ENCODE measurements at places on chromosomes 4 and X.

GRCh38 chr4:142267101-142267500 is 579.0 kb downstream of the INPP4B start:
- no peak for DNase-seq

GRCh38 chr4:42306221-42307109 is 90.8 kb upstream of the SHISA3 start:
- DNase-seq, result no peak

- no peak for DNase-seq
These were observed 19.5 kb upstream of the ZNF41 start for GRCh38 chrX:47502316-47503125.

- no peak for DNase-seq
These were observed 162.0 kb downstream of the SNCA start for GRCh38 chr4:89674876-89675459.

GRCh38 chrX:16664626-16665025 is 14.7 kb downstream of the S100G start:
- no peak for DNase-seq

- DNase-seq, result no peak
These were observed 5.5 kb downstream of the ELMOD2 start for GRCh38 chr4:140529434-140529833.

- DNase-seq, result peak; percentile 19
These were observed at the start of gene FGD1 for GRCh38 chrX:54495814-54496516. Gene FGD1, minus strand, starts transcription at chrX:54496234. Its CDS starts 802 bp downstream, at chrX:54495432.

- DNase-seq, result no peak
These were observed 7.9 kb downstream of the NDNF start for GRCh38 chr4:121064482-121064881.

DNA sequence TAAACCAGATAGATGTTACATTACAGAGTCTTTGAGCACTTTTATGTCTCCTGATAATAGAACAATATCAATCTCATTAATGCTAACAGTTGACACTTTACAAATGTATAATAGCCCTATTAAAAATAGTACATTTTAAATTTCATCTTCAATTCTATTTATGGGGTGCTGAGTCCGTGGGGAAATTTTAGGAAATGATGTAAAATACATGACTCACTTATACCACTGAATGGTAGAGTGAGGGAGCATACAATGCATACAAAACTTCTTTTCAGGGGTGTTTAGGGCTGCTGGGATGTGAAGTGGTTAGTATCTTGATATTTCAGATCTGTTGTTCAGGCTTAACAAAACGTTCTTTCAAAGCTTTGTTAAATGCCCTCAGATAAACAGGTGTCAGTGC is 696.2 kb downstream of the TRAM1L1 start:
- DNase-seq, result no peak

- no peak for DNase-seq
These were observed 420.1 kb downstream of the ZNF674 start for GRCh38 chrX:46125111-46125510.

- no peak for DNase-seq
These were observed 166.2 kb downstream of the ATP10D start for GRCh38 chr4:47651231-47651630.

DNA sequence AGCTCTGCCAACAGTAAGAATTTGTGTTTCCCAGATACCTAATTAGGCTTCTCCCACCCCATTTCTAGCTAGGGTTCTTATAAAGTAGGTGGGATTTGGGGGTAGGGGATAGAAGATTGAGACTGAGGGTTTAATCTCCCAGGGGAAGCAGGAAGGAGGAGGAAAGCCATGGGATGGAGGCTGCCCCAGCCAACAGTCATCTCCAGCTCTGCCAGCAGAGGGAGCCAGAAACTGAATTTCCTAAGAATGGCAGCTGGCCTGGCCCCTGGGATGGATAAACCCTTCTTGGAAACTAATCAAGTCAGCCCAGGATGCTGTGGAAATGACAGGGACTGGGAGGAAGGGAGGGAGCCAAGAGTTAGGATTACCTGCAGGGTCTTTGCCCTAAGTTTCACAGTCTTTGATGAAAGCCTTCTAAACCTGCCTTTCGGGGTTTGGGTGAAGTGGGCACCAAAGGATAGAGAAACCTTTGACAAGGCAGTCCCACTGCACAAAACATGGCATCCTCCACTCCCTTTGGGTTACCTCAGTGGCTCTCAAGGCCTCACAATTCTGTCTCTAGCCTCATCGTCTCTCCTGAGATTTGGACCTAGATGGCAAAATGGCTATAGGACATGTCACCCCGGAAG is 6.7 kb upstream of the ERCC6L start:
- DNase-seq, result peak; percentile 26

DNA sequence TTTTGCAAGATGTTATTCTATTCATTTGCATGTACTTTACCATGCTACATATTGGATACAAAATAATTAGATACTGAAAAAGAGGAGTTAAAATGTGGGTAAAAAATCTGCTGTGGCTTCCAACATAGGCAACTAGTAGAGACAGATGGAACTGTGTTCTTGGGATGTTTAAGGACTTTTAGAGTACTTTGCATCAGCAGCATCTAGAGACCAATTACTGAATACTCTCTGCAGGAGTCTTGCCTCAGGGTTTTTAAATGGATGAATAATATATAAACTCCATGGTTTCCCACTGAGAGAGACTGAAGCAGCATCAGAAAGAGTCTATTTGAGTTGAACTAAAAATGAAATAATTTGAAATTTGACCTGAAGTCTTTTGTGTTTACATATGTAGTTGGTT is 676.7 kb downstream of the GALNTL6 start:
- no peak for DNase-seq

GRCh38 chr4:102606261-102606660 is 105.1 kb downstream of the NFKB1 start:
- no peak for DNase-seq

GRCh38 chrX:77658886-77659285 is 127.1 kb downstream of the ATRX start:
- no peak for DNase-seq

GRCh38 chrX:107701493-107702121 is 73.3 kb downstream of the PRPS1 start:
- no peak for DNase-seq

- no peak for DNase-seq
These were observed 101.5 kb downstream of the MXRA5 start for GRCh38 chrX:3244955-3245354.

GRCh38 chrX:18937173-18937572 is 46.7 kb downstream of the PHKA2 start:
- DNase-seq, result no peak

DNA sequence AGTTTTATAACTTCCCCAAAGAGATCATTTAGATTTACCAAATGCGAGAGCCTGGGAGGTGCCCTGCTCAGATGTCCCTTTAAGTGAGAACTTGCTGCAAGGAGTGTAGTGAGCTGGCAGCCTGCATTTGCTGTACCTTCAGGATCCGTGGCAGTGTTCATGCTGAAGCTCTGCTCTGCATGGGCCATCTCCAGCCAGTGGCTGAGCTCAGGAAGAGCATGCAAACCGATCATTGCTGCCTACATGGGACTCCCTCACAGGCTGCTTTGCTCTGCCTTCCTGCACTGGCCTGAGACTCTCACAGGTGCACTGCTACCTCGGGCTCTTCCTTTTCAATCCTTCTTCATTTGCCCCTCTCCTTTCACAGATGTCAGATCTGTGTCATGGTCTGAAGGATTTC is 152.0 kb upstream of the SFRP2 start:
- no peak for DNase-seq

DNA sequence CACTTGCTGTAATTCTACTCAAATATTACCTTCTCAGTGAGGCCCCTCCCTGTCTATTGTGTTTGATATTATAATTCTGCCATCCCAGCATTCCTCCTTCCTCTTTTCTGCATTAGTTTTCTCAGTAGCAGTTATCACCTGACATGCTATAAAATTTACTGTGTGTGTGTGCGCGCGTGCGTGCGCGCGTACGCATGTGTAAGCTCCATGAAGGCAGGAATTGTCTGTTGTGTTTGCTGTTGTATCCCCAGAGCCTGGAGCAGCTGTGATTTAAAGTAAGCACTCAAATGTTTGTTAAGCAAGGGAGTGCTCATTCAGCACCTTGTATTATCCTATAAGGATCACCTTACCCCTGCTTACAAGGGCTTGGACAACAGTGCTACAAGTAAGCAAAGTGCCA is 8.6 kb downstream of the SRD5A3 start:
- no peak for DNase-seq

GRCh38 chrX:71540801-71541200 is 7.9 kb downstream of the OGT start:
- no peak for DNase-seq

- DNase-seq, result no peak
These were observed 154.8 kb upstream of the ZFP42 start for GRCh38 chr4:187840814-187841213.

GRCh38 chr4:184420402-184420801 is 53.9 kb downstream of the IRF2 start:
- no peak for DNase-seq

DNA sequence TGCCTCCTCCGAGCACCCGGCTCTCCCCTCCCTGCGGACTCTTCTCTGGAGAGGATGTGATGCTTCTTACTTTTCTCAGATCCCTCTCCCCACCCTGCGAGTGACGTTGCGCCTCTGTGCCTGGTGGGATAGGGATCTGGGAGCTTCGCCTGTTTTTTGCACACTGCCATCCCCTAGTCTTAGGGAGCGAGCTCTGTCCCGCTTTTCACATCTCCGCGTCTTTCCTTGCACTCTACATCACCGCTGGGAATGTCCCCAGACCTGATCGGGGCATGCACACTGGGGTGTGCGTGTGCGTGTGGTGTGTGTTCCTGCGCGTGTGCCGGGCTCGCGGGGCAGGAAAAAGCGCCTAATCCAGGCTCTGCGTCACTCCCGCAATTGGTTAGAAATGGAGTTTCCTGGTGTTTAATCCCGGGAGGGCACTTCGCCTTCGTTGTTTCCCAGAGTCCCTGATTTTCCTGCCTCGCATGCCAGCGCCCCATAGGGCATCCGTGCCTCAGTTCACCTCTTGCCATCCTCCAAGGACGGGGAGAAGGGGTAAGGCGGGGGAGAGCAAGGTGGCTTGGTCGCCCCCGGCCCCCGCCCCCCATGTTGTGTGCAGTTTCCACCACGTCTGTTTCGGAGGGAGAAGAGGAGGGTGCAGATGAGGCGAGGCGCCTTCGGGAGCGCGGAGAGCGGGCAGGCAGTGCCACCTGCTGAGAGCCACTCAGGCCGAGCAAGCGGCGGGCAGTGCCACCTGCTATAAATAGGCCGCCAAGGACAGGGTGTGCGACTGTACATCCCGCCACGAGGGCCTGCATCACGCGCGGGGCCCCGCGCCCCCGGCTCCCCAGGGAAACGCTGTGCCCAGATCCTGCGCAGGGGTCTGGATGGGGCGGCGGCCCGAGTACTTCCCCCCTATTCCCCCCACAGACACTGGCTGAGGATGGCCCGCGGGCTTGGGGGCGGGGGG is 759 bp upstream of the TBC1D1 start:
- peak; percentile 3 for DNase-seq

DNA sequence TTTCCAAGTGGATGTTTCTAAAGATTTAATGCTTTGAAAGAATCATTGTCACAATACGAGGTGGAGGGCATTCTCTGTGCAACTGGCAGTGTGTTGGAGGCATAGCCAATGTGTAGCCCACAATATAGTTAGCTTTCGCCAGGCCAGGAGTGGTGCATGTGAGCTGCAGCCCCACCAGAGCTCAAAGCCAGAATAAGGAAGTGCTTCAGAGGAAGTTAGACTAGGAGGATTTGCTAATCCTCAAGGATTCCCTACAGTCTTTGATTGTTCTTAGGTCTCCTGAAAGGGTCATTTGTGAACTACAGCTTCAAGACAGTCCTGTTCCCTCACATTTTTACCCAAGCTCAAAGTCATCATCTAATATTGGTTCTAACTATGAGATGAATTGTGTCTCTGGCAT is 16.4 kb downstream of the TRPC5OS start:
- DNase-seq, result no peak

Measured in activated T-helper 9 cell treated with anti-CD3 and anti-CD28 coated beads, Interleukin-2, amount 50 U/mL, for 16 hours (primary cell).